MCF 10A (cell line): ENCODE measurements at places on chromosomes 7 and 10.

GRCh38 chr7:138429577-138430250 lies 30.3 kb upstream of the TRIM24 start:
- DNase-seq = no peak

- no peak for DNase-seq
Measured at GRCh38 chr10:12724807-12725579, 276.5 kb downstream of the CCDC3 start.

GRCh38 chr7:159130199-159130775 lies 14.4 kb downstream of the VIPR2 start:
- no peak for DNase-seq

GRCh38 chr10:36188461-36188860 lies 546.4 kb upstream of the FZD8 start:
- no peak for DNase-seq

DNA sequence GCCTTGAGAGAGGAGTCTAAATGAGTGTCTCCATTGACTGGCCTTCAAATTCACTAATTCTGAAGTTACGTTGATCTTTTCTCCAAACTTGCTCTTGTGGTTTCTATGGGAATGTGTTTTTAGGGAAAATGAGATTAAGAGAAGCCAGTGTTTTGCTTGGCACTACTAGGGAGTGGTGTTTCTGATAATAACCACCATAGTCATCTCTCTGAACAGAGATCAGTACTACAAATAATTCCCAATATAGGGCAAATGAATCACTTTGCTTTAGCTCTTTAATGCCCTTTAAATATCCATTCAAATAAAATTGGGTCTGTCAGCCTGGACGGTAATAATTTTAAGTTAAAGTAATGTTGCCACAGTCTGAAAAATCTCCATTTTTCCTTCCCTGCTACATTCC lies 90.8 kb downstream of the NRF1 start:
- DNase-seq = no peak
